Activated CD4-positive, alpha-beta T cell treated with anti-CD3 and anti-CD28 coated beads, Interleukin-2, amount 50 U/mL, for 48 hours (primary cell): ENCODE measurements at places on chromosomes 3 and 15.
A peak's percentile ranks its signal among the peaks of the same experiment; 100 is the strongest.

DNA sequence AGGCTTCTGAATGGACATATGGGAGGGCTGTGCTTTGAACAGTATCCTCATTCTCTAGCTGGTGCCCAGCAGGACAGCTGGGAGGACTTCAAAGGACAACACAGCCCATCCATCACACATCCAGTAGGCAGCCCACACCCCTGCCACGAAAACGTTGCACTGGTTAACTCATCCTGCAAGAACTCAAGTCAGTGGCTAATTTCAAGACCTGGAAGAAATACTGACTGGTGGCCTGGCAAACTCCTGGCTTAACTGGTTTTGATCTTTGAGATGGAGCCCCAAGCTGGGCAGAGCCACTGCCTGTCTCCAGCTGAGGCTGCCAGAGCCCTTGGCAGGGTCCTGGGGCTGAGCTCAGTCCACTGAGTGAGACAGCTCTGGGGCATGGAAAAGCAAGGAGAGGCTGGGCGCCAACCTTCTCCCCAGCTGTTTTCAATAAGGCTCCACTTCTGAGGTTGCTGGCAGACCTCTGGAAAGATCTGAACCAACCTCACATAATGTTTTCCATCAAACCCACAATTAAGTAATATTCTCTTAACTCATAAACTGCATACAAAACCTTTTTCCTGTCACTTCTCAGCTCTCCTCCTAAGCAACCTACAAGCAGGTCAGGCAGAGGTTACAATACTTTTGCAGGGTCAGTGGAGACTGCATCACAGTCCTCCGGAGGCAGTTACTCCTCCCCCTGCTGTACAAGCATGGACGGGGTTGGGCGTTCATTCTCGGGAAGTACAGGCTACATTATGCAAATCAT lies 110.3 kb downstream of the MYLK start:
- no peak for DNase-seq

GRCh38 chr15:64507293-64507802 lies 47.0 kb downstream of the ZNF609 start:
- DNase-seq = peak; percentile 51

GRCh38 chr3:124791639-124792151 lies 61.4 kb downstream of the UMPS start:
- no peak for DNase-seq

- no peak for DNase-seq
These were observed 224.4 kb upstream of the TLE3 start for GRCh38 chr15:70322051-70322668.

- DNase-seq = no peak
These were observed 751.5 kb downstream of the SQOR start for GRCh38 chr15:46386356-46386755.

DNA sequence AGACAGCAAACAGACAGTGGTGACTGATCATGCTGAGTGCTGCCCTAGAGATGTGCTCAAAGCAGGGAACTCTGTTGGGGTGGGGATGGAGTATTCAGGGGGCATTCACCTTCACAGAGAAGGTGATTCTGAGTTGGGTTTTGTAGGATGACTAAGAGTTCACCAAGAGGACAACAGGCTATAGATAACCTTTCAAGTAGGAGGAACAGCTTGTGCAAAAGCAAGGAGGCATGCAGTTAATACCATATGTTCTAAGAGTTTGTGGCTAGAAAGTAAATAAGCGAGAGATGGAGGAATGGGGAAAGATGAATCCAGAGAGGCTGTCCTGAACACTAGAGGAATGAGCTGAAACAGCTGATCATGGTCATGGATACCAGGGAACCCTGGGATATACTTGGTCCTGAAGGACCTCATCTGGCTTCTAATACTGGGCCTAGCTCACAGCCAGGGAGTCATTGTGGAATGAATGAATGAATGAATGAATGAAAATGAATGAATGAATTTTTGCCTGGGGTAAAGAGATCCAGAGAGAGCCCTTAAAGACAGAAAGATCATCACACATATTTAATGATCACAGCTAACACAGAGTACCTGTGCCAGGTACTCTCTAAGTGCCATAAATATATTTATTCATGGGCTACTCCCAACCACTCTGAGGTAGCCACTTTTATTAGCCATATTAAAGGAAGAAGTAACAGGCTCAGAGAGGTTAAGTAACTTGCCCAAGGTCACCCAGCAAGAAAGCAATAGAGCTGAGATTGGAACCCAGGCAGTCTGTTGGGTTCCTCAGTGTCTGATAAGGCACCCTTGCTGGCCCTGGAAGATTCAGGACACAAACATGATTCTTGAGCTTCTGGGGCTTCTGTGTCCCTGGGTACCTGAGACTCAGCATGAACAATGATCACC lies 22.0 kb downstream of the SMAD6 start:
- no peak for DNase-seq

- DNase-seq = no peak
These were observed 323.2 kb upstream of the TPM1 start for GRCh38 chr15:62719316-62719715.

GRCh38 chr3:80014576-80014975 lies 246.8 kb upstream of the ROBO1 start:
- DNase-seq = no peak

DNA sequence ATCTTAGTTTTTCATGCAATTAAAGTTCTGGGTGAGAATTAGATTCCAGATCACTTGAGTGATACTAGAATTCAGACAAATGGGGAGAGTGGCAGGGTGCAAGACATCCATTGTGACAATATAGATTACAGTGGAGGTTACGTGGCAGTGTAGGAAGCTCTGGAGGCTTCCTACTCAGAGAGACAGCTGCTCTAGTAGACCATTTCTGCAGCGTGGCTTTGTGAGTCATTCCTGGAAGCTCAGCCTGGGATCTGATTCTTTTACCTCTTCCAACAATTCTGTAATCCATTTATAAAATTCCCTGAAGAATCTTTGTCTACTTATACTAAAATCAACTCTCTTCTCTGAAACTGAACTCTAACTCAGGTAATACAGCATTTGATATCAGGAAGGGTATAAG lies 90.4 kb upstream of the ASB14 start:
- no peak for DNase-seq

DNA sequence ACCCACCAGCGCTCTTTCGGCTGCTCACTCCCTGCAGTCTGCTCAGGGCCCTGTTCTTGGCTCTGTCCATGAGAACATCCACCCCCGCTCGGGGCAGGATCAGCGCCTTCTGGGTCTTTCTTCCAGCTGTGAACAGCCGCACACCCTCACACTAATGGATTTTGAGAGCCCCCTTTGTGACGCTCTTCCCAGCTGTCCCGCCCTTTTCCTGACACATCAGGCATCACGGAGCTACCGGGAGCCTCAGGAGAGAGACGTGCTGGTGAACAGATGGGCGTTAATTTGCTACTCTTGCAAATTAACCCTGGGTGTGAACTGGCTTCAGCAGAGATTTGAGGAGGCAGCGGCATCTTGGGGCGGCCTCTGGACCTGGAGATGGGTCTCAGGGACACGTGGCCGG lies 113.0 kb downstream of the TMEM266 start:
- no peak for DNase-seq

DNA sequence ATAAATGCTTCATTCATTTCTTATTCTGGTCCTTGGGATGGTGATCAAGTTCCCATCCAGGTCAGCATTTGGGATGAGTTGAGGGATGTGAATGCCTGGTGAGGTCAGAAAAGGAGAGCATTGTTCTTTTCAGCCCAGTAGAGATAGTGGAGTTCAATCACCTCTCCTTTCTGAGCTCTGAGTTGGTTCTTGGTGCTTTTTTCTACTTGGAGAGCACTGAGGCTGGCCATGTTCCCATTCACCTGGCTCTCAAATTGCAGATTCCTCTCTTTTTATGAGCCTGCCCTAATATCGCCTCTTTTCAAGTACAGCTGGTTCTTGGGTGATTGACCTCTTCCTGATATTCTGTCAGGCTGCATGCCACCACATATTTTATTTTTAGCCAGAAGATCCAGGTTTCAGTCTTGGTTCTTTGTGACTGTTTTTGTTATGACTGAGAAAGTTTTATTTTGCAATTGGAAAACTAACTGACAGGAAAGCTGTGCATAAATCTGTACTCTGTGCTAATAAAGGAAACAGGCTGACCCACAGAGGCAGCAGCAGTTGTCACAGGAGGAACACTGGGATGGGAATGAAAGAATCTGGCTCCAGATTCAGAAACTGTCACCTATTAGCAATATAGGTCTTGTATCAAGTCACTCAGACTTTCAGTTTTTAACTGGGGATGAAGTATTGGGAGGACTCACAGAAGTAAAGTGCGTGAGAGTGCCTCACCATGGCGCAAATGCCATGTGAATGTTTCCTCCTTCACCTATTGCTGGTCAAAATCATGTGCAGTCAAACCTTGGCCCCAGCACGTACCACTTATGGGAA lies 10.7 kb downstream of the AQP9 start:
- DNase-seq = no peak

DNA sequence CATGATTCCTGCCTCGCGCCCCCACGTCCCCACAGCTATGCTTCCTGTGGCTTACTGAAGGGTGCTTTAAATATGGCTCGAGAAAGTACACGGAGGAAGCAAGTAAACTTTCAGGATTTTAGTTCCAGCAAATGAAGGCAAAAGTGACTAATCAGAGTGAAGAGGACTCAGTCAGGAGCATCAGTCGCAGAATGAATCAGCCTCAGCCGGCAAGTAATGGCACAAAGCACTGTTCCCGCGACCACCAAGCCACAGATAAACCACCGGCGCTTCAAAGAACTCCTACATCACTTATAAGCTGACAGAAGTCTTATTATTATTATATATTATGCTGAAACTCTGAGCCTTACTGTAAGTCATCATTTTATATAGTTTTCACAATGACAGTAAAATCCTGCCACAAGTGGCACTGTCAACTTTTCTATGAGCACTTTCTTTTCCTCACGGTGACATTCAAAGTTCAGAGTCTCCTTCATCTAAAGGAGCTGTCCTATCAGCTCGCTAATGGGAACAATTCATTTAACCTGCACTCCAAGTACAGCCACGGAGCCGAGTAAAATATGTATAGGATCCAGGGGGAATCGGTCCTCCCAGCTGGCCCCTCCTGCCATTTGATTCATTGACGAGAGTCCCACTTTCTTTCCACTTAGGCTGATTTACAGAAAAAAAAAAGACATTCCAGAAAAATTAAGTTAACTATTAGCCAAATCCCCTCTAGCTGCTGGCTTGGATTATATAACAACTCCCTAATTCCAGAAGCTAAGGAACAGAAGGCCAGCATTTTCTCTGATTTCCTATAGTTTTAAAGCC lies 217.0 kb upstream of the ICE2 start:
- DNase-seq = peak; percentile 91
